ENCODE measurements at places on chromosomes 1 and 21.

DNA sequence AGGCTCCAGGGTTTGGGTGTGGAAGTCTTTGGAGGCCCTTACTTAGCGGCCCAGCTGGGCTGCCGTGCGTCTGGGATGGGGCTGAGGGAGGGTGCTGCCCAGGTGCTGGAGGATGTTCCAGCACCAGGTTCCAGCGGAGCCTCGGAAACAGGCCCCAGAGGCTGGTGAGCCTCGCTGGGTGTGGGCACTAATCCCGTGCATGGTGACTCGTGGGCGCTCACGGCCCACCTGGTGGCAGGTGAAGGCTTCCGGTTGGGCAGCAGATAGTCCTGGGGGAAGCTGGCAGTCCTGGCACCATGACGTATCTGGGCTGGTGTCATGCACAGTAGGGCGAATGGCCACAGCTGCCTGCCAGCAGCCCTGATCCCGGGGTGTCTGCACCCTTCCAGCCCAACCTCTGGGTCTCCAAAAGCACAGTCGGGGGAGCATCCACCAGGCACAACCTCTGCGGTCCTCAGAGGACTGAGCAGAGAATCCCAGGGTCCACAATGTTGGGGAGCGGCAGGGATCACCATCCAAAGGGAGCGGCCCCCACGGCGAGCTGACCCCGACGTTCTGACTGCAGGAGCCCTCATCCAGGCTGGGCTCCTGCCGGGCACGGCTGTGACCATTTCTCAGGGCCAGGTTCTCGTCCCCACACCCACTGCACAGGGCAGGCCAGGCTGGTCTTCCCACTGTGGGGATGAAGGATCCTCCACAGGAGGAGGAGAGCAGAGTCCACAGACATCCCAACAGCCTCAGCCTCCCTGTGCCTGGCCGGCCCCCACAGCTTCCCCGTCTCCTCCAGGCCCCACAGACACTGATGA lies 25.3 kb downstream of the FTCD start:
- DNase-seq = no peak

DNA sequence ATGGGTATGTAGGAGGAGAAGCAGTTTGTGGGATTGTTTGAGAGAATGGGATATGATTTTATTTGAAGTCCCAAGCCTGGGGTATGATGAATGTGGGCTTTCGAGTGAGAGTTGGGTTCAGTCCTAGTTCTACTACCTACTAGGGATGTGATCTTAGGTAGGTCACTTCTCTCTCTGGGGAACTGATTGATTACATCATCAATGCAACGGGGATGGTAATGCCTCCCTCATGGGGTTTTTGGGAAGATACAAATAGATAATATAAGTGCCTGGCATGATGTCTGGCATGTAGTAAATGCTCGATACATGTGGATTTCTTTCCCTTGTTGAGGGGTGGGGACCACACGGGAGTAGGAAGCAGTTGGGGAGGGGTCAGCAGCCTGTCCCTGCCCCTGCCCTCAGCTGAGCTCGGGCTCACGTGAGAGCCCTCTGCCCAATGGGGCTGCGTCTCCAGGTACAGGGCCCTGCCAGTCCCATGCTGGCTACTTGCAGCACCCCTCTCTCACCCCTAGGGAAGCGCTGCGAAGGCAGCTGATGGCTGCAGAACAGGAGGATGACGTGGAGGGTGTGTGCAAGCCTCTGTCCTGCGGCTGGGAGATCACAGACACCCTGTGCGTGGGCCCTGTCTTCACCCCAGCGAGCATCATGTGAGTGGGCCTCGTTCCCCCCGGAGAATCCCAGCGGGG lies 38.7 kb downstream of the AZIN2 start:
- DNase-seq = no peak

DNA sequence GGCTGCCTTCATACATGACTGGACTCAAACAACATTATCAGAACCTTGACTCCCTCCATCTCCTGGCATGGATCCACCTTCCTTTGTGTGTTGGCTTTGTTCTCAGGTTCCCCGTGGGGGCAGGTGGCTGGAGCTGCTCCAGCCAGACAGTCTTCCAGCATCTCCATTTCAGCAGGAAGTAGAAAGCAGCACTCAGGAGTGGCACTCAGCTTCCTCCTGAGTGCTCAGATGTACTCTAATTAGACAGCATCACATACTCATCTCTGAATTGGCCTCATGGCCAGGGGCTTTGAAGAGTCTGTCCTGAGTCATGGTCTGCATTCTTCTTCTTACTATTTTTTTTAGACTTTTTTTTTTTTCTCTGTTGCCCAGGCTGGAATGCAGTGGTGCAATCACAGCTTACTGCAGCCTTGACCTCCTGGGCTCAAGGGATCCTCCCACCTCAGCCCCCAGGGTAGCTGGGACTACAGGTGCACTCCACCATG lies 27.9 kb downstream of the OVAAL start:
- peak; percentile 37 for DNase-seq

DNA sequence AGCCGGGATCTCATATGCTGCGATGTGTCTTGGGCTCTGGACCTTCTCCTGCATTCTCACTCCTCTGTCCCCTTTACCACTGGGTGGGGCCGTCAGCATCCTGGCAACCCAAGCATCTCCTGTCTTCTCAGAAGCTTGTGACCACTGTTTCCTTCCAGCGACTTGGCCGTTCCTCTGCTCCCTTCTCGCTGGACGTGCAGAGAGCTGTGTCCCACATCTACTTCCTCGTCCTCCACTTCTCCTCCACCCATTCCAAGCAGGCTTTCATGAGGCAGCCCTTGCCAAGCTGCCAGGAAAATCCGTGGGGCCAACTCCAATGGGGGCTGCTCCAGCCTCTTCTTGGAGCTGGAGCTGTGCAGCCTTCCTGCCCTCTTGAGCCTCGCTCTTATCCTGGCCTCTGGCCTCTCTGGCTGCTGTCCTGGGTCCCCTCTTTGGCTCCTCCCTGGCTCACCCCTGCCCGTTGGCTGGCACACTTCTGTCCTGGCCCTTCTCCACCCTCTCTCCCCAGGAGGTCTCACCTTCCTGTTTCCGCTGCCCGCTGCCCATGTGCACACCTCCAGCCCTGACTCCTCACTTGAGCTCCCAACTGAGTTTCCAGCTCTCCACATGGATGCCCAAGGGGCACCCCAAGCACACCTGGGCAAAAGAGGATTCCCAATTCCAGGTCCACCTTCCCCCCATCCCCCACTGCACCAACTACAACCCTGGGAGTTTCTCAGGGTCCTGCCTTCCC lies 8.7 kb downstream of the FAM131C start:
- no peak for DNase-seq

DNA sequence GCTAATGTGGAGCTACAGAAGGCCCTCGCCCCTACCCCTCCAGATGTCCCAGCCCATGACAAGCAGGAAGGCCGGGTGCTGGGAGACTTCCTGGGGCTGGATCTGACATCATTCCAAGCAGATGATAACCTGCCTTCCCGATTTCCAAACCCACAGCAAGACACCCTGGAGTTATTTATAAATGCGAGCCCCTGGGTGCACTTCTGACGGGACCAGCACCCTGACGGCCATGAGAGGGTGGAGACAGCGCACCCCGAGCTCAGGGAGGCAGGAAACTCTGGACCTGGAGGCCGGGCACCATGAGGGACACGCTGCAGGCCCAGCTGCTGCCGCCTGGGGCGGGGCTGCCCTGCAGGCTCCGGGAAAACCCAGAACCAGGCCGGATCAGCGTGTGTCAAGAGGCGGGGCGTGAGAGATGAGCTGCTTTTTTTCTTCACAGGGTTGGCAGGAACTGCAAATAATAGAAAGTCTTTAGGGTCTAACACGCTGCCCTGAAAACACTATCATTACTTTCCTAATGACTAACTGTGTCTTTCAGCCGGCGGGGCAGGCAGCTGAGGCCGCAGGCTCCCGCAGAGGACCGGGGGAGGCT lies 2.5 kb upstream of the PCBP3 start:
- DNase-seq = no peak

DNA sequence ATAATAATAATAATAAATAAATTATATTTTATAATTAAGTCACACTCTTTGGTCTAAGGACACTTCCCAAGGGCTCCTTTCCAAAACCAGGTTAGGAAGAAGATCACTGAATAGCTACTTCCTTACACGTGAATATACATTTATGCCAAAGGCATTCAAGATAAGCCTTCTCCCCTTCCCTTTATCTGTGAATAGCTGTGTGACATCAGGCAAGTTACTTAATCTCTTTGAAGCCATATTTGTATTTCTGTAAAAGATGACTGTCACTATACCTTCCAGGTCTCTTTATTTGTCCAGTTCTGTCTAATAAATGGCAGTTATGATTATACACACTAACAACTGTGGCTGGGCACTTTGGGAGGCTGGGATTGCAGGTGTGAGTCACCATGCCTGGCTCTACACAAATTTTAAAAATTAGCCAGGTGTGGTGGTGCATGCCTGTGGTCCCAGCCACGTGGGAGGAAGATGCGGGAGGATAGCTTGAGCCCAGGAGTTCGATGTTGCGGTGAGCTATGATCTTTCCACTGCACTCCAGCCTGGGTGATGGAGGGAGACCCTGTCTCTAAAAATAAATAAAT lies 5.5 kb upstream of the RNF11 start:
- DNase-seq = no peak

DNA sequence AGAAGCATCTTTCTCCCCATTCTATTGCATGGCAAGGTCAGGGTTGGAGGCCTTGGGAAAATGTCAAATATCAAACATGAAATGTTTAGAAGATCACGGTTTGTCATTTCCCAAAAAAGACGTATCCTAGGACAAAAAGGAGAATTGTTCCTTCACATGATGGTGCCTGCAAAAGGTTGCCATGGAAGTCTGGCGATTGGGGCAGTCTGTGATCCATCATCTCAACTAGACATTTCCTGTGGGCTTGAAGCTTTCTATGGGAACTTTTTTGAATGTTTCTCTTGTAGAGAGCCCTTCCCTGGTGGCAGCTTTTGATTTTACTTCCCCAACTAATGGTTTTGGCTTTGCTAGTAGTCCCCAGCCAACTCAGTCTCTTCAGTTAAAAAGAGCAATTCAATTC lies 106.3 kb downstream of the TGFB2 start:
- DNase-seq = no peak

GRCh38 chr1:65762081-65762862 lies 30.4 kb upstream of the PDE4B start:
- no peak for DNase-seq

DNA sequence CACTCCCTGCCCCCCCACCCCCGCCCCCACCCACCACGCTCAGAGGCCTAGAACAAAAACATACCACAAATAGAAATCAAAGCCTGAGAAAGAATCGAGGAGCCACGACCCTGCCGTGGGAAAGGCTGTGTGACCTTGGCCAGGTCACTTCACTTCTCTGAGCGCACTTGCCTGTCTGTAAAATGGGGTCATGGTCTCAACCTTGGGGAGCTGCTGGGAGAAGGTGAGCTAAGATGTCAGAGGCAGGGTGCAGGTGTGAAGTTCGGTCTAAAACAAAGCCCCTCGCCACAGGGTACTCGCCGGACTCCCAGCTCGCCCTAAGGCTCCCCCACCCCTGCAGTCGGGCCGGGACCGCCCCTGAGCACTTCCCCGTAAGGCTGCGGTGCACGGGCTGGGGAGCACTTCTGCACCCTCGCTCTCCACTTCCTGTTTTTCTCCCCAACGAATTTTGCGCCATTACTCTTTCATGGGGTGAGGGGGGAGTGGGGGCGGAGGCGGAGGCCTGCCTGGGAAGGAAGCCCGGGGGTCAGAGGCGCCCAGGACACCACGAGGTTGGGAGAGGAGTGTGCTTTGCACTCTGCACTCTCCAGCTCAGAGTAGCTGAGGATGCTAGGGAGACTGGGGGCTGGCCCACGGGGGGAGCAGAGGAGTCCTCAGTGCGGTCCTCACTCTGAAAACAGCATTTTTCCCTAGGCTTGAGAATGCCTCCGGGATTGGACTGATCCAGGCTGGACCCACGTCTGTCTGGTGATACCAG lies 21.9 kb upstream of the PIK3CD start:
- DNase-seq = peak; percentile 45
